ENCODE measurements at places on chromosomes 13 and 19. TPM values are rescaled to one million over a fixed set of nuclear protein-coding genes. Genes with fewer than 3 reads are reported as not detected.

DNA sequence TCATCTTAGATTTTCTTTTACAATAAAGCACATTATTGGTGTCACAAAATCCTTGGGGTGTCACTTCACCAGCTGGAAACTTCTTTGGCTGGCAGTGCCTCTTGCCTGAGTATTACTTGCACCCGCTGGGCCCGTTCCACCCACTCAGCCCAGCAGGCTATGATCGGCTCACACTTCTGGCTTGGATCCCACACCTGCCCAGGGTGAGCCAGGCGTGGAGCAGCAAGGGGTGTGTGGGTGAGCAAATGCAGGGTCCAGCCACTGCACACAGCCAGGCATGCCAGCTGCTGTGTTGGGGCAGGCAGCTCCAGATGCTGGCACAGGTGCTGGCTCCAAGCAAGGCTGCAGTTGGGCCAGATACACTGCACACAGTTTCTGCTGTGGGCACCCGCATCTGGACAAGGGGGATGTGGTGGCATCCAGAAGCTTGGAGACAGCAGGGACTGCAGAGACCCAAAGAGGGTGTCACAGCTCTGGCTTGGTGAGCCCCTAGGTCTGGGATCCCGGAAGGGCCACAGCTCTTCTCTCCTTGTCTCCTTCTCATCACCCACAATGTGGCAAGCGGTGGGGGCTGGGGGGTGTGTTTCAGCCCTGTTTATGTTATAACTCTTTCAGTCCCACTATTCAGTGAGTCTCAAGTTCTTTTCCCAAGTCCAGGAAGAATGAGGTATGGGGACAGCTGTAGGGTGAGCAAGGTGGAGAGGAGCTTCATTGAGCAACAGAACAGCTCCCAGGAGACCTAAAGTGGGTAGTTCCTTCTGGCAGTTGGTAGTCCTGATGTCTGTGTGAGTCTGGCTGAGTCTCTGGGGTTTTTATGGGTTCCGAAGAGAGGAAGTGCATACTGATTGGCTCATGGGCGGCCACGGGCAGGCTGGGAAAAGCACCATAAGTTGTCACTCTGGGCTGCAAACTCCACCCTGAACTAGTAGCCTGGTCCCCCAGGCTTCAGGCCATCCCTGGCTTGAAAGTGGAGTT, 25.3 kb upstream of the TBC1D4 start:
- DNase-seq: no peak
- no peaks in the 10 kb centered on the region for H3K36me3 ChIP-seq
- H3K27me3 ChIP-seq: no peaks in the 10 kb centered on the region
- no peak overlapping the region for H3K27ac ChIP-seq
- H3K4me3 ChIP-seq: no peak overlapping the region
- H3K4me1 ChIP-seq: no peaks in the 10 kb centered on the region

- no peaks in the 10 kb centered on the region for H3K4me1 ChIP-seq
- no peaks in the 10 kb centered on the region for H3K27me3 ChIP-seq
- no peak overlapping the region for H3K27ac ChIP-seq
- no peaks in the 10 kb centered on the region for H3K36me3 ChIP-seq
- no peak for DNase-seq
- no peak overlapping the region for H3K4me3 ChIP-seq
Measured at GRCh38 chr13:32381539-32381938, 46.4 kb downstream of the N4BP2L1 start.

DNA sequence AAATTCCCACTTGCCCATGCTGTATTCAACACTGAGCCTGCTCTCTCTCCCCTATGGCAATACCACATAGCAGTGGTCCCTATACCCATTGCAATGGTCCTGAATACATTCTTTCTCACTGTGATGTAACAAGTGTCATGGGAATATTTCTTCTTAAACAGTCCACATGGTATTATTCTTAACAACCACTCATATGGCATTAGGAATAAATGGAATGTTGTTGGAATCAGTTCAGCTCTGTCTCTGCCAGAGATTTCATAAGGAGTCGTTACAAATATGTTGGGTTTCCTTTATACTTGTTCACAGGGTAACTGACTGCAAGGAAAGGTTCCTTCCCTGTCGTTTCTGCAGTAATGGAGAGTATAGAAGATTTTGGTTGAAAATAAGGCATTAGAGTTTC, 128.3 kb upstream of the SPATA13 start:
- H3K27ac ChIP-seq: no peak overlapping the region
- H3K4me1 ChIP-seq: no peaks in the 10 kb centered on the region
- no peak for DNase-seq
- H3K27me3 ChIP-seq: no peaks in the 10 kb centered on the region
- H3K4me3 ChIP-seq: no peak overlapping the region
- H3K36me3 ChIP-seq: no peaks in the 10 kb centered on the region

- peaks cover 17% of the 10 kb centered on the region for H3K27me3 ChIP-seq
- no peak overlapping the region for H3K27ac ChIP-seq
- H3K4me1 ChIP-seq: no peaks in the 10 kb centered on the region
- H3K36me3 ChIP-seq: no peaks in the 10 kb centered on the region
- no peak for DNase-seq
Measured at GRCh38 chr19:50550594-50550966, 17.7 kb downstream of the LRRC4B start.

- no peaks in the 10 kb centered on the region for H3K36me3 ChIP-seq
- no peak overlapping the region for H3K4me3 ChIP-seq
- no peaks in the 10 kb centered on the region for H3K4me1 ChIP-seq
- H3K27me3 ChIP-seq: no peaks in the 10 kb centered on the region
Measured at GRCh38 chr19:40642757-40643305, 41.7 kb downstream of the LTBP4 start.

The MARK4 gene
- 24.3 TPM for total RNA-seq

The KIRREL2 gene
- total RNA-seq: not detected

The ZNF181 gene
- 18.1 TPM for total RNA-seq

The ATP1A3 gene
- total RNA-seq: 0.27 TPM
